SK-MEL-5 (cell line): ENCODE measurements at places on chromosomes 2 and 18.

DNA sequence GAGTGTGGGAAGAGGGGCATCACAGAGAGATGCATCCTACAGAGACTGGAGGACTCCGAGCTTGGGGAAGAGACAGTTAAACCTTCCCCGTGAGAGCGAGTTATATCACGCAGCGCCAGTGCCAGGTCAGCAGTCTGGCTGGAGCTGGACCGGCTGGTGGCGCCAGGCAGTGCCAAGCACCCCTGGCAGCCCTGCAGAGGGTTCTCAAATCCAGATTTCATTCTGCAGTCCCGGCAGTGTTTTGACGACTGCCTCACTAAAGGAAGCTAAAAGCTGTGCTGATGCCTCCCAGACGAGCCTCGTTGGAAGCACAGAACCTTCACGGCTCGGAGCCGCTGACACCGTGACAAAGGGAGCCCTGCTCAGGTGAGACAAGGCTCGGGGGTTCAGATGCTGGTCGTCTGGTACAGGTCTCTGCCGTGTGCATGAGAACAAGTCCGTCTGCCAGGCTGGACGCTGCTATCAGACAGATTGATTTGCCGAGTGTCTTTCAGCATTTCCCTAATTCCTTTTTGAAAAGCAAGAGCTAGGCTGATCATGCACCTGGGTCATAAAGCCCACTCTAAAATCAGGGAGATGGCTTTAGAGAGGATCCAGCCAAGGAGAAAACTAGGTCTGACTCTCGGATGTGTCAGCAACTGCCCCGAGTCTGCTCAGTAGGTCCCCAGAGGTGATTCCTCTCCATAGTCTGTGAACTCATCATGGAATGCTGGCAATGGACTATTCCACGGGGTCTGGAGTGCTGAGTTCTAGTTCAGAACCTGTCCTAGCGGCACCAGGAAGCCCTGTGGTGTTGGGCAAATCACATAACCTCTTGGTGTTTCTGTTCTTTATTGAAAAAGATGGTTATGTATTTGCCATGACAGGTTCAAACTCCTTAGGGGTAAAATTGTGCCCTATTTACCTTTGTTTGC, 240.6 kb downstream of the SOX11 start:
- no peak for DNase-seq

DNA sequence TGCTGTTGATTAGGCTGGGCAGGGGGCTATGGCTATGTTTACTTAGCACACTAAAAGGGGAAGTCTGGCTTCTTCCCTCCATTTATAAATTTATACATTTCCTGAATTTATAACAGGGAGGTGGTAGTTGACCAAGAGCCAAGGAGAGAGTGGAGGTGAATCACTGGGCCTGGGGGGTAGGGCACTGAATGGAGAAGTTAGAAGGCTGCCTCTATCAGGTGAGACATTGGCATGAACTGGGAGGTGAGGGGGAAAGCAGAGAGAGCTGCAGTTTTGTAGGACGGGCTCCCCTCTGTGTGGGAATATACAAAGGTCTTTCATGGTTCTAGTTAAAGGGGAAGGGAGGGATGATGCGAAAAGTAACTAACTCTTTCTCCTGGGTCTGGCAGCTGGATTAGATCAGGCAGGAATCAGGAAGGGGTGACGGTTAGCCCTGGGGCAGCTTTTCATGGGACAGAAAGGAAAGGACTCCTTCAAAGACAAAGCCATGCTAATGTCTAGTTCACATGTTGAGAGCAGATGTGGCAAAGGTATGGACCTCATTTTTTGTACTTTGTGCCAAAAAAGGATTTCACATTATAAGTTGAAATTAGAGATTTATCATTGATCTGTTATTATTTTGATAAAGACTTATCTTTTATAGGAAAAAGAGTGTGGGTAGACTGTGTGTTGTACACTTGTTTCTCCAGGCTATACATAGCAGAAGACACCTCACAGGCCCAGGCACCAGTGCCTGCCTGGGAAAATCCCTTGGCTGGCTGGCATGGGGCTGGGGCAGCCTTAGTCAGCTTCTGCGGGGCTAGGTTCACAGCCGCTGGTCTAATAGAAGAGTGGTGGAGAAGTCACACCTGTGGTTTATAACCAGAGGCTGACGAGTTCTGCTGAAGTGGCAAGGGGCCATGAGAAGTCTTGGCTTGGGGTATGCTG, 158.7 kb downstream of the CLIP4 start:
- no peak for DNase-seq

- DNase-seq: no peak
Observed at GRCh38 chr2:34174506-34174905, 575.4 kb upstream of the FAM98A start.

DNA sequence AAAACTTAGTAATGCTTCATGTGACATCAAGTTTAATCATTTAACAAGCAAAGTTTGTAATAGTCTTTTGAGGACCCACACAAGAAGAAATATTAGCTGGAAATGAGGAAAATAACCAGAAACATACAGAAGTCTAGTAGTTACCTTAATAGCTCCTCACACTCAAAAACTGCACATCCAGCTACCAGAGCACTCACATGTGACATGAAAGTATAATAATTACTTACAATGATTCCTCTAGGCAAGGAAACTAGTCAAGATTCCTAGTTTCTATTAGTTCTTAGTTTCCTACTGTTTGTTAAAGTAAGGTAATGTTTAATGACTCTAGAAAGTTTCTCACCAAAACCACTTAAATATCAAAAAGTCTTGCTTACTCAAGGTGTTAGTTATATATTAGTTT, 335.8 kb downstream of the RAD51AP2 start:
- no peak for DNase-seq

GRCh38 chr2:150710916-150711315, 223.4 kb upstream of the RND3 start:
- no peak for DNase-seq

- no peak for DNase-seq
Observed at GRCh38 chr18:24446453-24446852, 14.0 kb upstream of the HRH4 start.

- no peak for DNase-seq
Observed at GRCh38 chr2:102282678-102283091, 28.7 kb upstream of the IL1RL1 start.

DNA sequence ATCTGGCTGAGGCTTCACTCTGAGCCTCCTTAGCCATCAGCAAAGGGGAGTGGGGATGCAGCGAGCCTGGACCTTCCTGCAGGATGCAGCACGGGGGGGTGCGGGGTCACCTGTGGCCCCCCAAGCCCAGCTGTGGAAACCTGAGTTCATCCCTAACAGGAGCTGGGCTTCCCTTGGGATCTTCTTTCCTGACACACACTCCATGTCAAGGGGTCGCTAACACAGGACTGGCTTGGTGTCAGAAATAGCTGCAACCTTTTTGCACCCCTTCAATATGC, 174.7 kb downstream of the RTP5 start:
- no peak for DNase-seq

GRCh38 chr18:45250479-45250878, 364.8 kb upstream of the SLC14A2 start:
- no peak for DNase-seq

GRCh38 chr2:119257198-119257597, 33.6 kb downstream of the STEAP3 start:
- no peak for DNase-seq

DNA sequence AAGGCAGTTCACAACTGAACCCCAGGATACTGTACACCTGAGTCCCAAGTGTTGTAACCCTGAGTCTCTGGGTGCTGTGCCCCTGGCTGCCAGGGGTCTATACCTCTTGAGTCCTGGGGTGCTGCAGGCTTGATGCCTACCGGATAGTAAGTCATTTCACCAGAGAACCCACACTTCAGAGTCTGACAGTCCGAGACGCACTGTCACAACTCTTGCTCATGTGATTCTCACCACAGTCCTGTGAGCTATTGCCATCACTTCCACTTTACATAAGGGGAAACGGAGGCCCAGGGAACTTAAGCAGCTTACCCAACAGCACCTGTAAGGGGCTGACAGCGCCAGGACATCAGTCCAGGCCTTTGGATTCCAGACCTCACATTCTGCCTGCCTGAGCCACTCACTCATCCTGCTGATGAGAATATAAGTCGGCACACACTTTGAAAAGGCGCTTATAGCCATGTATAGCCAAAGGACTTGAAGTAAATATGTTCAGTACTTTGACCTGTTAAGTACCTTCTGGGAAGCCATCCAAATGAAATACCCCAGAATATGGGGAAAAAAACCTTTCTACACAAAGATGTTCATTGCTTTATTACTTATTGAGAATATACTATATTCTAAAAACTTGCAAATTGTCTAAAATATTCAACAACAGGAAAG, 180.7 kb upstream of the ID2 start:
- no peak for DNase-seq

DNA sequence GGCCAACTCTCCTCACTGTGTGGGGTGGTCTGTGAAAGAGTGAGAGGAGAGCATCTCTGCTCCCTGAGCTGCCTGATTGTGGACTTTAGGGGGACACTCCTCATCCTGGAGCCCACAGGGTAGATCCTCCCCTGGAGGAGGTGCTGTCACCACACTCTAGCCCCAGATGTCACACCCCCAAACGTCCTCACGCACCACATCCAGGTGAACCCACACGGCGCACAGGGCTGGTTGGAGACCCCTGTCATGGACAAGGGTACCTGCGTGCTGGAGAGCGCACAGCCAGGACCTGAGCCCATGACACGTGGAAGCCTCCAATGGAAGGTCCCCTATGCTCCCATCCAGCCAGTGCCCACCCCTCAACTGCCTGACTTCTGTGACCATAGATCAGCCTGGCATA, 10.5 kb downstream of the AGXT start:
- no peak for DNase-seq

GRCh38 chr2:43086451-43087221, 139.8 kb downstream of the ZFP36L2 start:
- no peak for DNase-seq

DNA sequence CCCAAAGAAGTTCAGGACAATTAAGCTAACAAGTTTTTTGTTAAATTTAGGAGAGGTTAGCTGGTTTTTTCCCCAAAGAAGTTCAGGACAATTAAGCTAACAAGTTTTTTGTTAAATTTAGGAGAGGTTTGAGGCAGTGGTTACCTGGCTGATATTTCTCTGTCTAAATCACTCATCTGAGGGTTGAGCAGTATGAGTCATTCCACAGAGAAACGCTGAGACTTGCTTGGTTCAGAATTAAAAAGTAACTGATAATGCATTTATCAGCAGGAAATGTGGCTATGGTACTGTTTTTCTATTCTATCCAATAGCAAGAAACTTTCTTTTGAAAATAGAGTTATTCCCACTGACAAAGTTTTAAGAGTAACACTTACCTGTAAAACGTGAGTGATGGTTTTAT, 22.8 kb upstream of the KIDINS220 start:
- no peak for DNase-seq

DNA sequence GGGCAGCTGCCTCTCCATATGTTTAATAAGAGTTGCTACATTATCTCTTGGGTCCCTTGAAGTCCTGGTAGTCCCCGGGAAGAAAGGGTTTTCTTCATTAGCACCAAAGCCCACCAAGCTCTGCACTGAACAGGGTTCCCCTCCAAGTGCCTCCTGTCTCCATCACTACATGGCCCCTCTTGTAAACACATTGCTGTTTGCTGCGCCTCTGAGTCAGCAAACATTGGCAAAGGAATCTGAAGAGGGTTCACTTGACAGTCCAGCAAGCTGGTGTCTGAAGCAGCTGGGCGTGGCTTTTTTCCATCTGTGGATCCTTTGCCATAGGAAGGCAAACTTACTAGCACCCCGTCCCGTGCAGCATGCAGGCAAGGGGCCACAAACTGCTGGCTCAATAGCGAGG, 82.8 kb downstream of the TEX51 start:
- no peak for DNase-seq

DNA sequence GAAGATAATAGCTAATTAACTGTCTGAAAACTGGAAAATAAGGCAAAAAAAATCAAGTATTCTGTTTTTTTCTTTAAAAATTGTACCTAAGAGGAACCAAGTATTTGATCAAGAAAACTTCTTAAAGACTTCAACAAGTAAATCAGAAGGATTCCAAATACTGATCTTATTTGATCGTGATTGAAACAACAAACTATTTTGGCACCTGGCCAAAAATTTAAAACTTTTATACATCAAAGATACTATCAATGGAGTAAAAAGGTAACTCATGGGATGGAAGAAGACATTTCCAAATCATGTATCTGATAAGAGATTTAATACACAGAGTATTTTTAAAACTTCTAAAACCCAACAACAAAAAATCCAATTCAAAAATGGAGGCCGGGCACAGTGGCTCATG, 46.7 kb downstream of the CFAP210 start:
- no peak for DNase-seq

- no peak for DNase-seq
Observed at GRCh38 chr2:140173790-140174189, 1393.6 kb upstream of the NXPH2 start.

DNA sequence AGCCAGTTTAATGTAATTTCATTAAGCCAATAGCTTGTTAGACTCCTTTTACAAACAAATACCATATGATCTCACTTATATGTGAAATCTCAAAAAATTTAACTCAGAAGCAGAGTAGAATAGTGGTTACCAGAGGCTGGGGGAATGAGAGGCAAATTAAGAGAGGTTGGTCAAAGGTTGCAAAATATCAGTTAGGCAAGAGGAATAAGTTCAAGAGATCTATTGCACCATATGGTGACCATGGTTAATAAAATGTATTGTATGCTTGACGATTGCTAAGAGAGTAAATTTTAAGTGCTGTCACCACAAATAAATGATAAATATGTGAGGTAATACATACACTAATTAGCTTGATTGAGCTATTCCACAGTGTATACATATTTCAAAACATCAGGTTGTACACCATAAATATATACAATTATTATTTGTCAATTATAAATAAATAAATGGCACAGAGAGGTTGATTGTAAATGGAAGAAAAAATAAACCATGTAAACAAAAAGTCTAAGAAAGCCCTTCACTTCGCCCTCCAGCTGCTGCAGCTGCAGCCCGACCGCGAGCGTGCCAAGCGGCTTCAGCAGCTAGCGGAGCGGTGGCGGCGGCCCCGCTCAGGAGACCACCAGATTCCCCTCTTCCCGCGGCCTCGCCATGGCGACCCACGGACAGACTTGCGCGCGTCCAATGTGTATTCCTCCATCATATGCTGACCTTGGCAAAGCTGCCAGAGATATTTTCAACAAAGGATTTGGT, 23.0 kb upstream of the ACTR2 start:
- no peak for DNase-seq

DNA sequence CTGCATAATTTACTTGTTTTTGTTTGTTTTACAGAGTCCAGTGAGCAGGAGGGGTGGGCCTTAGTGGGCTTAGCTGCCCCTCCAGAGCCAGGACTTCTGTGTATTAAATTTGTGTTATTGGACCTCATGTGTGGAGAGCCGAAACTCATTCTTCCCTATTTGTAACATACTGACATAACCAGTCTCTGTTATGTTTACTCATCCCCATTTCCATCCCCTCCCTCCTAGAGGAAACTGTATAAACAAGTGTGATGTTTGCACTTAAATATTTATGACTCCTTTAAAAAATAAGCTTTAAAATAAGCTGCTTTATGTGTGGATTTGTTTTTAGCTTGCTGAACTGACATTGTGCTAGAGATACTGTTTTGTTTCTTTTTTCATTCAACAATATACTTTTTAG, 13.8 kb downstream of the ZNF512 start:
- DNase-seq: no peak

- DNase-seq: no peak
Observed at GRCh38 chr18:14189858-14190257, 57.6 kb upstream of the ZNF519 start.
